ENCODE measurements at places on chromosomes 1 and 21.

- DNase-seq: no peak
Measured at GRCh38 chr1:232048481-232048880, 421.9 kb downstream of the DISC1 start.

- no peak for DNase-seq
Measured at GRCh38 chr1:234535763-234536515, 57.0 kb upstream of the TARBP1 start.

DNA sequence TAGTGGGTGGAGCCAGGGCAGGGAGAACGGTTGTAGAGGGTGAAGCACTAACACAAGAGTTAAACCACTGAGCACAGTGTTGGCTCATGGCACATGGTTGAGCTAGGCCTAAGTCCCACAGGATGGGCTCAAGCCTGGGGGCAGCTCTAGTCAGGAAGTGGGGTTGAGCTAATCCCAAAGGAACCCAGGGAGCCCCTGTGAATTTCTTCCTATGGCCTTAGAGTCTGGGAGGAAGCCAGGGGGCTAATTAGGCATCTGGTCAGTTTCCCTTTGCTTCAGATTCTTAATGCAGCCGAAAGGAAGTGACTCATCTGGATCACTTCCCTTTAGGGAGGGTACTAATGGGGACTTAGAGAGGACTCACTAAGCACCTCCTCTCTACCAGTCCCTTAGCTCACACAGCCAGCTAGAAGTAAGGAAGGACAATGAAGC is 10.1 kb downstream of the CFAP45 start:
- DNase-seq: peak; percentile 74

- DNase-seq: no peak
Measured at GRCh38 chr1:91766883-91767282, 119.1 kb downstream of the TGFBR3 start.

DNA sequence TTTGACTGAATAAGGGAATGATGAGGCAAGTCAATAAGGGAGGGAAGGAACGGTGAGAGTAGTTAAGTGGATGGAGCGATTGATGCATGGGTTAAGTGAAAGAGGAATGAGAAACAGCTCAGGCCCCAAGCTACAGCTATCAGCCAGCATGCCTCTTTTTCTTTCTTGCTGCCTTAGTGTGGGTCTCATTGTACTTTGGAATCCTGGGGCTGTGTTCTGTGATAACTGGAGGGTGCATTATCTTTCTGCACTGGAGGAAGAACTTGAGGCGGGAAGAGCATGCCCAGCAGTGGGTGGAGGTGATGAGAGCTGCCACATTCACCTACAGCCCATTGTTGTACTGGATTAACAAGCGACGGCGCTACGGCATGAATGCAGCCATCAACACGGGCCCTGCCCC is 1.0 kb downstream of the TEX38 start:
- DNase-seq: no peak

DNA sequence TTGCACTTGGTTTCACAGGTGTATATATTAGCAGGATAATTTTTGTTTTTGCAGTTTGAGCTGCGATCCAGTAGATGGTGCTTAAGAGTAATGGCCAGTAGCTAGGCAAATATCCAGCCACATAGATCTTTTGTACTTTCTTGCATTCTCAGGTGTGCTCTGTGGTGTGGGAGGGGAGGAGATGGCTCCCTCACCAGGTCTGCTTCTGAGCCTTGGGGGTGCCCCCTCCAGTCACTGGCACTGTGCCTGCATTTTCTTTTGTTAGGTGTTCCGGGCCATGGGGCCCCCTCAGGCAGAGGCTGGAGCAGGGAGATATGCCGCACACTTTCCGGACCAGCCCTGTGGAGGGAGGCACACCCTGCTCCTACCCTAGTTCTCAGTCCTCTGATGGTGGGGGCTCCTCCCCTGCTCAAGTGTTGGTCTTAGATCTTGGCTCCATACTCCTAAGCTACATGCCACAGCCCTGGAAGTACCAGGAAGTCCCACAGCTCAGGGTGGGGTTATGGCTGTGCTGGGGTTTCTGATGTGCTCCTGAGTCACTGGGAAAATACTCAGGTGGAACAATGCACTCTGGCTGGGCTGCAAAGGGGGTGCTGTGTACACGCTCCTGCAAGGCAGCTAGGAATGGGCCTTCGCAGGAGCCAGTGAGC is 197.6 kb upstream of the DMRTA2 start:
- peak; percentile 67 for DNase-seq

DNA sequence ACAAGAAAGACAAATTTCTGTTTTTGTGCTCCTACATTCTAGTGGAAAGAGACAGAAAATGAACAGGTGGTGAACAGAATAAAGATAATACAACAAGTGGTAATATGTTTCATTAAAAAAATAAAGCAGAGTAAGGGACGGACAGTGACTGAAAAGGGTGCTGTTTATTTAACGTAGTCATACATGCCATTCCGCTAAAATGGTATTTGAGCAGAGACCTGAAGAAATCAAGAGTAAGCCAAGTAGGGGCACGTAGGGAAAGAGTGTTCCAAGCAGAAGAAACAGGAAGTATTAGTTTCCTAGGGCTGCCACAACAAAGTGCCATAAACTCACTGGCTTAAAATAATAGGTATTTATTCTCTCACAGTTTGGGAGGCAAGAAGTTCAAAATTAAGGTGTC is 65.6 kb upstream of the KCTD3 start:
- DNase-seq: no peak

DNA sequence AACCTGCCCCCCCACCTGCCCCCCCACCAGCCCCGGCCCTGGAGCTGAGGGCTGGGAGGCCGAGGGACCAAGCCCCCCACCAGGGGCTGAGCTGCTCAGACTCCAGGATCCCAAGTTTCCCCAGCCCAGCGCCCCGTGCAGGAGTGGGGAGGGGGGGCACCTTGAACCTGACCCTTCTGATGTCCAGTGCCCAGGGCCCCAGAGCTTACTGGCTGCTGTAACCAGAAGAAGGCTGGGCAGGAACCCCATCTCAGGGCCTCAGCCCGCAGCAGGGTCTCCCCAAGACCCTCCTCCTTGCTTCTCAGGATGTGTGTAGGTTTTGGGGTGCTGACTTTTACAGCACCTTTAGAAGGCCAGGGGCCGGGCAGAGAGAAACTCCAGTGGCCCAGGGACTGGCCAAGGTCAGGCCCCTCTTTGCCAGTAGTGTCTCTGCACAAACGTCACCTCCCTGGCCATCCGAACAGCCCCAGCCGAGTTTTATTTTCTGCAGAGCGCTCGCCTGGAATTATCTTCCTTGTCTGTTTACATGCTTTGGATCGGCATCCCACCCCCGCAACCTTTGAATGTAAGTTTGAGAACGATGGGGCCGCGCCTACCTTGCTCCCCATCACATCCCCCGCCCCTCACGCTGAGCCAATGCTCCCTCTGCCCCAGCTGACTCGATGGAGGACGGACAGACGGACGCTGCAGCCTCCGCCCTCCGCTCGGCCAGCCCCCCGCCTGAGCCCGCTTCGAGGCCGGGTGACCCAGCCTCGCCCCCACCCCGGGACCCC is 70.1 kb upstream of the CASZ1 start:
- peak; percentile 30 for DNase-seq

- DNase-seq: no peak
Measured at GRCh38 chr1:195909061-195909460, 699.2 kb downstream of the KCNT2 start.

DNA sequence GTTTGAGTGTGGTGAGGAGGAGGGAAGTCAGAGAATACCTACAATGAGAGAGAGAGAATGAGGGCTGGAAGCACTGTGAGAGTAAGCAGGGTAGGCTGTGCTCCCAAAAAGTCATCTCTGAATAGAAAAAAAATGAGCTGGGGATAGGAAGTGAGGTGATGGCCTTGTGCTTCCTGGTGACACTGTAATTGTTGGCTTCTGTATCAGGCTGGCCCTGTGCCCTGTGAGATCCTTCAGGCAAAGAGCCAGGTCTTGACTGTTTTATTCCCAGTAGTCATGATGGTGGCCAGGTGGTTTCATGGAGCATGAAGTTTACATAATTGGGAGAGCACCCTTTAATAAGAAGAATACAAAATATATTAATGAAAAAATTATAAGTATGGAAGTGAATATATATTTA is 20.4 kb upstream of the SPATA6 start:
- DNase-seq: no peak

DNA sequence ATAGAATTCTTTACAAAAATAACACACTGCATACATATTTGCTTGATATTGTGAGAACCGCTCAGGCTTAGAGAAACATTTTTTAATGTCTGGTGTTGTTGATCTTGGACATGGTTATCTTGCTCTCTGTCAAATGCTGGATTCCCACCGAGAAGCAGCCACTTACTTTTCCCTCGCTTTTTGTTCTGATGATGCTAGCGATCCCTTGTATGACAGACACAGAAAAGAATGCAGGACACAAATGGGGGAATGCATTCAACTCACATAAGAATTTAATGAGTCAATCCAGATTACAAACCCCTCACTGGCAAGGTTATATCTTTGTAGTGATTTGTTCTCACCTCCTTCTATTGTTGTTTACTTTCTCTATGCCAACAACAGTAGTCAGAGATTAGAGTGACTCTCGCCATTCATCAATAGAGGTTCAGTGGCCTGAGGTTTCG is 76.8 kb upstream of the AKT3 start:
- DNase-seq: peak; percentile 95

DNA sequence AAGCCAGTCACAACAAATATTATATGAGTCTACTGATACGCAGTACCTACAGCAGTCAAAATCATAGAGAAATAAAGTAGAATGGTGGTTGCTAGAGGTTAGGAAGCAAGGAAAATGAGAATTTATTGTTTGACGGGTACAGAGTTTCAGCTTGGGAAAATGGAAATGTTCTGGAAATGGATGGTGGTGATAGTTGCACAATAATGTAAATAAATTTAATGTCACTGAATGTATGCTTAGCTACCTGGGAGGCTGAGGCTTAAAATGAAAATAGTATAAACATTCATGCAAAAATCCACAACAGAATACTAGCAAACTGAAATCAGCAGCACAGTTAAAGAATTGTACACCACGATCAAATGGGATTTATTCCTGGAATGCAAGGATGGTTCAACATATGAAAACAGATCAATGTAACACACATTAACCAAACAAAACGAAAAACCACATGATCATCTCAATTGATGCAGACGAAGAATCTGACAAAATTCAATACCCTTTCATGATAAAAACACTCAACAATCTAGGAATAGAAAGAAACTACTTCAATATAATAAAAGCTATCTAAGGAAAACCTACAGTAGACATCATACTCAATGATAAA is 10.7 kb downstream of the TUT4 start:
- DNase-seq: no peak

All from NCI-H226 (cell line).